Activated naive CD4-positive, alpha-beta T cell treated with anti-CD3 and anti-CD28 coated beads for 36 hours (primary cell): ENCODE measurements at places on chromosomes 12 and 14.

DNA sequence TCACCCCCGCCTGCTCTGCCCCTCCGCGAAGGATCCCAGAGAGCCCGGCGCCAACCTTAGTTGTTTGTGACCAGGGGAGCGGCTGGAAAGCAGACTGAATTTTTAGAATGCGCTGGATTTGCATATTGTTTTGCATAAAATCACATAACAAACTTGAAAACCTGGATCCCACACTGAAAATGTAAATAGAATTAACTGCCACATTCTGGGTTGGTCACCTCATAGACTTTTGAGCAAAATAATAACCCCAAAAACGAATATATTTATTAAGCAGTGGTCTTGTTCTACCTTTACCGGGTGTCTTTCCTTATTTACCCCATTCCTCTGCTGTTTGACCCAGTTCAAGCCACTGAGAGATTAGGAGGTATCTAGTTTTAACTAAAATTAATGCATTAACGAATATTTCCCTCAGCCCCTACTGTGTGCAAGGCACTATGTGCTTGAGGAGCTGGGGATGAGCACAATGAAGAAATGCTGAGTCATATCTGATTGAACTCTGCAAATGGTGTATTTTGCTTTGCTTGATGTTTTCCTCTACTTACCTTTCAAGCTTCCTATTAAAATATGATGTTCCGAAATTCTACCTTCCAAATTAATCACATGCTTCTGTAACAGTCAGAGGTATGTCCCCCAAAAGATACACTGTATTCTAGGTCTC is 438 bp upstream of the EGLN3 start:
- DNase-seq: no peak

DNA sequence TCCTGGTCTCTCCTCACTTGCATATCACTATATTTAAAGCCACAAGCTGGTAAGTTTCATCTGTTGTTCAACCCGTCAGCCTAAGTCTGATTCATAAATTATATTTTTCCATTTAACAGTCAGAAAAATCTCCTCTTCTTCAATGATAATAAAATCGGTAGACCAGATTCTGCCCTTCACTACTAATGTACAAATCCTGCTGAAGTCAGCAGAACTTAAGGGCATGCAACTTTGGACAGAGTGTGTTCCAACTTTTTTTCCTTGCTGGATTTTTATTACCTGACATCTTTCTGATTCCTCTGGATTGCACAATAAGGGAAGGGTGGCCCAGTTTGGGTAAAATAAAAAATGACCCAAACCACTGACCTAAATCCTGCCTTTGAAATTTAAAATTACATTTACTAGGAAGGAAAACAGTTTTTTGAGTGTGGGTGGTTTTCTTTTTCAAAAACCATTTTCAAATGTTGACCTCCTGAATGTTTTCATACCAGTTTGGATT is 125.4 kb upstream of the DIO2 start:
- no peak for DNase-seq

DNA sequence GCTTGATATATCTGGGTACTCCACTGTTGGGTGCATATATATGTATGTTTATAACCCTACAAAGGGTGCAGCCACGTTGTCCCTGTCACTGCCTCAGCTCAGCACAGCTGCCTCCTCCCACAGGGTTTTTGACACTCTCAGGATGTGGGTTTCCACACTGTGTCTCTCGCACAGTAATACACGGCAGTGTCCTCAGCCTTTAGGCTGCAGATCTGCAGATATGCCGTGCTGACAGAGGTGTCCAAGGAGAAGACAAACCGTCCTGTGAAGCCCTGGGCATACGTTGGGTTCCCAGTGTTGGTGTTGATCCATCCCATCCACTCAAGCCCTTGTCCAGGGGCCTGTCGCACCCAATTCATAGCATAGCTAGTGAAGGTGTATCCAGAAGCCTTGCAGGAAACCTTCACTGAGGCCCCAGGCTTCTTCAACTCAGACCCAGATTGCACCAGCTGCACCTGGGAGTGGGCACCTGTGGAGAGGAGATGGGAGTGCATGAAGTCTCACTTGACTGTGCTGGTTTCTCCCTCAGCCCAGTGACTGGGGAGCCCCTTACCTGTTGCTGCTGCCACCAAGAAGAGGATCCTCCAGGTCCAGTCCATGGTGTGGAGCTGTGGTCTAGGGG is 498.7 kb downstream of the TMEM121 start:
- DNase-seq: peak; percentile 49

DNA sequence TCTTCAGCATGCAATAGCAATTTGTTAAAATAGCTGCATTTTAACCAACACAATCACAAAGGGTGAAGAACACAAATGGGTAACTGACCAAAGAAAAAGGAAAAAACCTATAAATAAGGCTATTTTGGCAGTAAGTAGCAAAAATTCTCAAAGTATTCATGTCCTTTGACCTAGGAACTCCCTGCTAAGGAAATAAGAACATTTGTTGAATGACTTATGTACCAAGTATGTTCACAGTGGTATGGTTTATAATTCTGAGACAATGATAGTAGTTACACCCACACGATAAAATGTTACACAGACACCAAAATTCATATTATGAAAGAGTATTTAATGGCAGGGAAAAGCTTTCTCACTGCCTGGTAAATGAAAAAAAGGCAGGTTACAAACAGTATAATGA is 16.9 kb downstream of the CCDC88C start:
- no peak for DNase-seq

DNA sequence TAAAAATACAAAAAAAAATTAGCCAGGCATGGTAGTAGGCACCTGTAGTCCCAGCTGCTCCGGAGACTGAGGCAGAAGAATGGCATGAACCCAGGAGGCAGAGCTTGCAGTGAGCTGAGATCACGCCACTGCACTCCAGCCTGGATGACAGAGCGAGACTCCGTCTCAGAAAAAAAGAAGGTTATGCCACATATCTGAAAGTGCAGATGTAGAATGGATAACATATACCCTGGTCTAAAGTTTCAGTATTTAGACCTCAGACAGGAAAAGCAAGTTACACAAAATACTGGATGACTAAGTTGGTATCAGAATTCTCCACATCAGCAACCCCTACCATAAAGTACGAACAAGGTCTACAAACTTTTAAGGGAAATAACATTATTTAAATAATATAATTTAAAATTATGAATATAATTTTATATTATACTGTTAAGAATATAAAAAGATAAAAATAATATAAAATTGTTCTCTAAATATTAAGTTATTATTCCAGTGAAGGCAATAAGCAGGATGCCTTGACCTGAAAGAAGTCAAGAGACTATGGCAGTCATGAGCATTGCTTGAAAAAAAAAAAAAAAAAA is 169.9 kb downstream of the CRADD start:
- no peak for DNase-seq

GRCh38 chr12:49261721-49262120 is 3.2 kb upstream of the TUBA1C start:
- DNase-seq: no peak

DNA sequence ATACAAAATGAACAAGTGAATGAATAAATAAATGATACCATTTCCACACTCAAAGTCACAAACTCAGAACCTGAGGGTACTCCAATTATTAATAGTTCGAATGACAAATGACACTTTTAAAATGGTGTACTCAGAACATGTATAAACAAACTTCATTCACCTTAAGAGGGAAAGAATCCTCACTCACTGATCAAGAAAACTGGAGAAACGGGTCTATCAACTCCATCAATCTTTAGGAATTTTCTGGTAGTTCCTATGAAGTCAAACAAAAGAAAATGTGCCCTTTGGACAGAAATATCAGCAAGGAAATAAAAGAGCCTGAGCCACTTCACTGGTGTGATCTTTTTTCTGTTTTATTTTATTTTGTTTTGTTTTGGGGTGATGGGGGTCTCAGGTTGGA is 5.2 kb upstream of the NRDE2 start:
- no peak for DNase-seq

DNA sequence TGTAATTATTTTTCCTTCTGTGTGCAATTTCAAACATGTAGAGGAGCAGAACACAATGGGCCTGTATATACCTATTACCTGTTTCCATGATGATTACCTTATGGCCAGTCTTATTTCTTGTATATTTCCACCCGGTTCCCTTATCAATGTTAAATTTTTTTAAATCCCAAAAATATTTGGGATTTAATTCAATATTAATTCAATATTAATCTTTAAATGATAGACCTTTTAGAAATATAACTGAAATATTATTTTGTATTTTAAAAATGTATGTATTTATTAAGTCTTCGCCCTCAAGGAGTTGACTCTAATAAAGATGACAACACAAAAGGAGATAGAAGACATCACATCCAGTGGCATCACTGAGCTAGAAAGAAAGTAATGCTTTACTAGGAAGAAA is 607 bp upstream of the KRT6C start:
- DNase-seq: no peak

- DNase-seq: no peak
These were observed 8.0 kb upstream of the OR5AU1 start for GRCh38 chr14:21163871-21164291.

DNA sequence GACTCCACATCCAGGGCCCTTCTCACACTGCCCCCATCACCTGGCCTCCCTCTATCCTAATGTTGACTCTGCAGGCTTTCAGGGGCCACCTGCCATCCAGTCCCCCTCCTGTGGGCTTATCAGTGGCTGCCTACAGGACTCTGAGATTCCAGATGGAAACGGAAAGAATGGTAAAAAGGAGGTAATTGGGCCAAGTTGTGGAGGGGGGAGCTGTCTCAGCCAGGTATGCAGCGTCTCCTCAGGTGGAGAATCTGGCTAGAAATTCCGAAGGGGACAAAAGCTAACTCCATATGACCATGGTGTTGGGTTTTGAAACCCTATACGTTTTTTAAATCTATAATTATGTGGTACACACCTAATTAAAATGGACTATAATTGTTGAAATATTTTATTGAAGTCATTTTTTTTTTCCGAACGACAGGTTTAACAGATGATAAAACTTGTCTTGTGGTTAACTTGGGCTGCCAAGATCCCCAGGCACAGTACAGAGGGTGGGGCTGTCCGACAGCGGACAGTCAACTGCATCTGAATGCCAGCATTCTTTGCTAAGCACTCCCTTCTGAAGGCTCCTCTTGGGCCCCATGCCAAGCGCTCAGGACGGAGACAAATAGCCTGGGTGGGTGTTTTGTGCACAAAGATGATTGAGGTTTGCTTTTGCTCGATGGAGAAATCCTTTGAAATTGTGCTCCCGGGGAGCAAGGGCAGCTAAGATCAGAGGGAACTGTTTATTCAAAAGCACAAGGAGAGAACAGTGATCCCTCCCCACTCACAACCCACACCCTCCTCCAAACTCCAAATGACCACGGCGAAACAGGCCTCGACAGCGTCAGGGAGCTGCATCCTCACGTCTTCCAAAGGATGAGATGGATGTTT is 365.6 kb downstream of the BCL11B start:
- no peak for DNase-seq

DNA sequence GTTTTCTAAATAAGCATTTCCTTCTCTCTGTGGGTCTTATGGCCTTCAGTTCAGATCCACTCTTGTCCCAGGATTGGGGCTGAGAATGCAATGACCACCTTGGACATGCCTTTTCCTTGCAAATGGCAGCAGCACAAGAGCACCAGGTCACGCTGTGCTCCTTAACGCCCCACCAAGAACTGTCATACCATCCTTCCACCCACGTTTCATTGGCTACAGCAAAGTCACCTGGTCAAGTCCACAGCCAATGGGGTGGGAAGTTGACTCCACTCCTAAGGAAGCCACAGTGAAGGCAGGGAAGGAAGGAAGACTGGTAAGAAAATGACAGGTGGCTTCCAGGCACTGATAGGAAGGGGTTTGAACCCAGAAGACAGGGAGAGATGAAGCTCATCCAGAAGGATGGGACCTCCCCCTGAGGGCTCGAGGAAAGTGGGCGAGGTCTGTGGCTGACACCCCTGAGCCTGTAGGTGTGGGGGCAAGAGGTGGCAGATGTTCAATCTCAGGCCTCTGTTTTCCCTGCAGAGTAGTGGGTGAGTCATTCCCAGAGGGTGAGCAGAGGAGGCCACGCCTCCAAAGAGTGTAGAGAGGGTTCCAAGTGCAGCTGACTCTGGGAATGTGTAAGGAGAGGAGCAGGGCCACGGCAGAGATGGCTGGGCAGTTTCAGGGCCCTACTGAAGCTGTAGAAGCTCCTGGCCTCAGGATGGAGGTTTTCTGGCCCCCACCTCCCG is 113.5 kb upstream of the VRK1 start:
- DNase-seq: no peak

DNA sequence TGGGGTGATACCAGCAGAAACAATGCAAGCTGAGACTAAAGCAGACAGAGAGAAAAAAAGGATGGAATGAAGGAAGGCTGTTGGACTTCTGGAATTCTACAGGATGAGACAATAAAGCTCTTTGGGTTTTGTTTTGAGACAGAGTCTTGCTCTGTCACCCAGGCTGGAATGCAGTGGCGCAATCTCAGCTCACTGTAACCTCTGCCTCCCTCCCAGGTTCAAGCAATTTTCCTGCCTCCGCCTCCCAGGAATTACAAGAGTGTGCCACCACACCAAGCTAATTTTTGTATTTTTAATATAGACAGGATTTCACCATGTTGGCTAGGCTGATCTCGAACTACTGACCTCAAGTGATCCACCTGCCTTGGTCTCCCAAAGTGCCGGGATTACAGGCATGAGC is 115.4 kb downstream of the EXOC5 start:
- DNase-seq: no peak

GRCh38 chr12:32116897-32117296 is 10.2 kb downstream of the BICD1 start:
- no peak for DNase-seq

- peak; percentile 62 for DNase-seq
These were observed 30.9 kb upstream of the TUBA1C start for GRCh38 chr12:49233842-49234526.

GRCh38 chr14:65103150-65103760 is 938 bp upstream of the MAX start:
- DNase-seq: peak; percentile 40

DNA sequence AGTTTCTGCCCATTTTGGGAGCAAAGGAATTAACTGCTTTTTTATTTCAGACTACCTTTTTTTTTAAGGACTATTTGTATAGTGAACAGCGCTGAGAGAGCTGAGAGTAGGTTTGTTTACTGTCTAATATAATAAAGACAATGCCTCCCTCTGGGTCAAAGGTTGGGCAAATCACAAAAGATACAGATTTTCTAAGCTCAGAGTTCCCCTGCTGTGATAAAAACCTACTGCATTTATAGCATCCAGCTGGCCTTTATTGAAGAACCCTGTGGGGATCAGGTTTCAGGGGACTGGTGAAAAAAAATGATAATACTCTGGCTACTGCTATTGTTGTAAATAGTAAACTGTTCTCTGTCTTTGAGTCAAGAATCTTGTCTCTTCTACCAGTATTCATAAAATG is 28.7 kb downstream of the CCDC59 start:
- DNase-seq: no peak

GRCh38 chr14:22492622-22493542 is 96.1 kb downstream of the DAD1 start:
- DNase-seq: no peak
